Forelimb muscle (tissue), 1 donor: ENCODE measurements at places on chromosomes 3 and 15. TPM values are rescaled to one million over a fixed set of nuclear protein-coding genes. Genes with fewer than 3 reads are reported as not detected.

GRCh38 chr15:27847775-27848710 lies 251.1 kb downstream of the OCA2 start:
- no peak for DNase-seq

DNA sequence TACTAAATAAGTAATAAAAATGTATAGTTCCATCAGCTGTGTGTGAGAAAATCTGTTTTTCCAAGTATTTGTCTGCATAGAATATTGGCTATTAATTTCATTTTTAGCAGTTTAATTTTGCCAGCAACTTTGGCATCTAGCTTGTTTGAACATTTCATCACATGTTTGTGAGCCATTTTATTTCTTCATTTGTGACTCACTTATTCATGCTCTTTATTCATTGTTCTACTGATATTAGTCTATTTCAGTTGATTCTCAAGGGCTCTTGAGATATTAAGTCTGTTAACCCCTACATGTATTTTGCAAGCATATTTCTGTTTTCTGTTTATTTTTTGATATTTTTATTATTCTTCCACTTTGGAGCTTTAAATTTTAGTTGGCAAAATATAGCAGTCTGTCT lies 74.0 kb upstream of the PHLDB2 start:
- no peak for DNase-seq

- DNase-seq: peak; percentile 26
Measured at GRCh38 chr3:120567370-120568201, 28.6 kb upstream of the NDUFB4 start.

GRCh38 chr3:50714946-50715345 lies 40.2 kb downstream of the DOCK3 start:
- DNase-seq: peak; percentile 11

- DNase-seq: no peak
Measured at GRCh38 chr3:194950906-194951628, 265.4 kb downstream of the FAM43A start.

PDZRN3 gene
- polyA plus RNA-seq: 69.6 TPM

HHATL gene
- polyA plus RNA-seq: 73.4 TPM

PLSCR2 gene
- polyA plus RNA-seq: not detected
